Stimulated activated CD8-positive, alpha-beta memory T cell treated with anti-CD3 and anti-CD28 coated beads, Interleukin-7, amount 100 ng/mL, for 1 hour (primary cell): ENCODE measurements at places on chromosomes 5 and 9.

GRCh38 chr9:125888211-125888610, 141.0 kb downstream of the PBX3 start:
- DNase-seq, result no peak

- DNase-seq, result no peak
These were observed 31.3 kb downstream of the NDUFA8 start for GRCh38 chr9:122128007-122128968.

GRCh38 chr5:38795986-38796741, 49.6 kb upstream of the OSMR start:
- DNase-seq, result no peak

- DNase-seq, result no peak
These were observed 36.9 kb downstream of the ADAMTSL2 start for GRCh38 chr9:133571391-133571890.

GRCh38 chr5:138601444-138601843, 26.2 kb upstream of the HSPA9 start:
- DNase-seq, result no peak
